Activated naive CD4-positive, alpha-beta T cell treated with anti-CD3 and anti-CD28 coated beads, Interleukin-2, amount 50 U/mL, for 72 hours (primary cell): ENCODE measurements at places on chromosomes 16 and 17.

DNA sequence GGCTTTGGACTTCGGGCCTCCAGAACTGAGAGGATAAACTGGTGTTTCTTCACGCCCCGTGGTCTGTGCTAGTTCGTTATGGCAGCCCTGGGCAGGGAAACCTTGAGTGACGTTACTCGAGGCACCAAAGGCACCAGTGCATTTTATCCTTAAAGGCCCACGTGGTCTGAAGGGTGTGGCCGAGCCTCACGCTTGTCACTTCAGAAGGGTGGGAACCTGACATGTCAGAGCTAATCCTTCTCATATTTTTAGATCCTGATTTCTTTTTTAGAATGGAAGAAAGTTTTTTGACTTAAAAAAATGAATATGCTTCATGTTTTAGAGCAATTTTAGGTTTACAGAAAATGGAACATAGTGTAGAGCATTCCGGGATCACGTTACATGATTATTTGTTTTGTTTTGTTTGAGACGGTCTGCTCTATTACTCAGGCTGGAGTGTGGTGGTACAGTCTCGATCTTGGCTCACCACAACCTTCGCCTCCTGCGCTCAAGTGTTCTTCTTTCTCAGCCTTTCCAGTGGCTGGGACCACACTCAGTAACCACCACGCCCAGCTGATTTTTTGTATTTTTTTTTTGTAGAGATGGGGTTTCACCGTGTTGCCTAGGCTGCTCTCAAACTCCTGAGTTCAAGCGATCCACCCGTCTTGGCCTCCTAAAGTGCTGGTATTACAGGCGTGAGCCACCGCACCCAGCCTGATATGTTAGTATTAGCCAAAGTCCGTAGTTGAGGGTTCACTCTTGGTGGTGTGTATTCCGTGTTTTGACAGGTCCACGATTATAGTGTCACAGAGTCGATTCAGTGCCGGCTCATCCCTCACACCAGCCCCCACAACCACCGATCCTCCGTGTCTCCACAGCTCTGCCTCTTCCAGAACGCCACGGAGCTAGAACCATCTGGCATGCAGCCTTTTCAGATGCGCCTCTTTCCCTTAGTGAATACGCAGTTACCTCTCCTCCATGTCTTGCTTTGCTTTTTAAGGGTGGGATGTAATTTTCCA is 47.9 kb downstream of the RAB11FIP3 start:
- DNase-seq = no peak

DNA sequence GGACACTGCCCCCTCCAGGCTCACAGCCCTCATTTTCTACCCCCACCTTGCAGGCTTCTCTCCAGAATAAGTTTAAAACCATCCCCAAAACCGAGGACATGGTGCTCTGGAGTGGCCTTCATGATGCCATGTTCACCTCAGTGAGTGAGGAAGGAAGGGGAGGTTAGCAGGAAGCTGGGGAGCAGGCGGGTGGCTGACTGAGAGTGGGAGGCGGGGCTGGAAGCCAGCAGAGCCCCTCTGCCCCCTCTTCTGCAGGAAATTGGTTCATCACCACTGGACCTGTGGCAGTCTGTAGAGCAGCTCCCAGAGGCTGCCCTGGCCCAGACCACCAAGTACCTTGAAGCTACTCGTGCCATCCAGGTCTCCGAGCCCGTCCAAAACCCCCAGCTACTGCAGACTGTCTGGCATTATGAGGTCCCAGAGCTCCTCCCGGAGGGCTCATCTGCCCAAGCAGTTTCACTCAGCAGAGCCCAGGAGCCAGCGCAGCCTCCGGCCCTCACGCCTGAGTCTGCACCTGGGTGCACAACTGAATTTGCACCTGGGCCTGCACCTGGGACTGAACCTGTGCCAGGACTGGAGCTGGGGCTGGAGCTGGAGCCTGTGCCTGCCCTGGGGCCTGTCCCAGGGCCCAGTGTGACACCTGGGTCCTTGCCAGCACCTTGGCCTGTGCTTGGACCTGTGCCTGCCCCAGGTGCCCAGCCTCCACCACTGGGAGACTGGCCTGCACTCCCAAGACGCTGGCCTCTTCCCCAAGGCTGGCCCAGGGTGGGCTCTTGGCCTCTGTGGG is 19.0 kb downstream of the C16orf96 start:
- DNase-seq = no peak

- no peak for DNase-seq
Observed at GRCh38 chr17:80527016-80527645, 17.5 kb upstream of the RPTOR start.

DNA sequence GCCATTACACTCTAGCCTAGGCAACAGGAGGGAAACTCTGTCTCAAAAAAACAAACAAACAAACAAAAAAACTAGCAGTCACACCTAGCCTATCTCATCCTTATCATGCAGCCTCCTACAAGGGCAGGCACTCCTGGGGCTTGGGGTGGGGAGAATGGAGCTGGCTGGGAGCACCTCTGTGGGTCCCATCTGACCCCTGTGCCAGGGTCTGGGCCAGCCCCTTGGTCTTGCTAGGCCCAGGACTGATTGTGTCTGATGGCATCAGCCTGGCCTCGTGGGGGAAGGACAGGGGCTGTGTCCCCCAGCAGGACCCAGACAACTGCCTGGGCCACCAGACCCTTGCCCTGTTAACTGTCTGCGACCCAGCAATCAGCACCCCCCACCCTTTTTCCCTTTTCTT is 49.8 kb downstream of the SREBF1 start:
- DNase-seq = no peak

GRCh38 chr16:55508941-55509931 is at the start of gene LPCAT2:
Gene LPCAT2, plus strand, starts transcription at chr16:55509072. Its CDS starts 110 bp downstream, at chr16:55509182.
- no peak for DNase-seq

- DNase-seq = peak; percentile 27
Observed at GRCh38 chr17:28875848-28876550, 21.2 kb downstream of the ERAL1 start.

DNA sequence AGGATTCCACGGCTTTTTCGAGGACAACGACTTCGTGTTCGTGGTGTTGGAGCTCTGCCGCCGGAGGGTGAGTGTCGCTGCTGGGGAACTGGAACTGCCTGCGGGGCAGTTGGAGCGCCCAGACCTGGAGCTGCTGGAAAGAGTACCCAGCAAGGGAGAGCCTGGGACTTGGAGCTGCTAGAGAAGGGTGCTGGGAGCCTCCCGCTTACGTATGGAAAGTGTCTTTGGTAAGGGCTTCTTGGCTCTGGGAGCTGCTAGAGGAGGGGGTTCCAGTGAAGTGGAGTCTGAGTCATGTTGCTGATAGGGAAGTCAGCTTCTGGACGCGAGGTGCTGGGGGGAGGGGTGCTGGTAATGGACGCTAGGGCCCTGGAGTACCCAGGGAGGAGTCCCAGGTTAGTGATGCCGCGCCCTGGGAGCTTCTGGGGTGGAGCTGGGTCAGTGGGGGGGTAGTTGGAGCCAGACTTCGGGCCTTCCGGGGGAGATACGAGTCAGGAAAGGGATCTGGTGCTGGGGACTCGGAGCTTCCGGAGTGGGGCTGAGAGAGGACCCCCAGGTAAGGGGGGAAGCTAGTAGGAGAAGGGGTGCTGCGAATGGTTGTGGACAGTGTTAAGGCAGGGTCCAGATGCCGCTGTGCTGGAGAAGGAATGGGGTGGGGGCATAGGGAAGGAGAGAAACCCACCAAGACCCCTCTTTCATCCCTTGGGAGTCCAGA is 741 bp downstream of the PLK1 start:
- no peak for DNase-seq

- DNase-seq = no peak
Observed at GRCh38 chr16:56332464-56333079, 92.8 kb downstream of the AMFR start.

DNA sequence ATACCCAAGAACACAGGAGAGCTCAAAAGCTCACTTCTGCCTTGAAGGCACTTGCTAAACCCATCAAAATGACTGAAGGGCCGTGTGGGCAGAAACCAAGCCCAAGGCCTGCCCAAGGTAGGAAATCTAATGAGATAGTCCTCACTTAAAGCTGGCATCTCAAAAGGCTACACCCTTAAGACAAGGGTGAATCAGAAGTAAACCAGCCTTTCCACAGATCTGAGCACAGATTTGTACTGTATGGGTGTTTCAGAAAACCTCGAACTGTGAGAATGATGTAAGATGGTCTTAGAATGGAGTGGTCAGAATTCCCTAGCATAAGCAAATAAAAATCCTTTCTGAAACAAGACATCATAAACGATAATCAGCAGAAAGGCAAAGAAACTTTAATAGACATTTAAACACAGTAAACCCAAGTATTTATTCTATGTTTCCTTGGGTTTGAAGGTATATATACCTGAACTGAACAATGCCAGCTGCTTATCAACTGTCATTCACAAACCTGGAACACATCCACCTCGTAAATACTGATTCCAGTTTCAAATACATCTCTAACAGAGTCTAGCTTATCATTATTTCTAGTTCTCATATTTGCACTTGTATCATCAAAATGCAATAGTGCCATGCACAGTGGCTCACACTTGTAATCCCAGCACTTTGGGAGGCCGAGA is 37.8 kb downstream of the GLG1 start:
- DNase-seq = no peak

- DNase-seq = no peak
Observed at GRCh38 chr17:79730769-79731483, at the start of gene ENPP7. Gene ENPP7, plus strand, starts transcription at chr17:79730943. Its CDS starts 197 bp downstream, at chr17:79731140.

DNA sequence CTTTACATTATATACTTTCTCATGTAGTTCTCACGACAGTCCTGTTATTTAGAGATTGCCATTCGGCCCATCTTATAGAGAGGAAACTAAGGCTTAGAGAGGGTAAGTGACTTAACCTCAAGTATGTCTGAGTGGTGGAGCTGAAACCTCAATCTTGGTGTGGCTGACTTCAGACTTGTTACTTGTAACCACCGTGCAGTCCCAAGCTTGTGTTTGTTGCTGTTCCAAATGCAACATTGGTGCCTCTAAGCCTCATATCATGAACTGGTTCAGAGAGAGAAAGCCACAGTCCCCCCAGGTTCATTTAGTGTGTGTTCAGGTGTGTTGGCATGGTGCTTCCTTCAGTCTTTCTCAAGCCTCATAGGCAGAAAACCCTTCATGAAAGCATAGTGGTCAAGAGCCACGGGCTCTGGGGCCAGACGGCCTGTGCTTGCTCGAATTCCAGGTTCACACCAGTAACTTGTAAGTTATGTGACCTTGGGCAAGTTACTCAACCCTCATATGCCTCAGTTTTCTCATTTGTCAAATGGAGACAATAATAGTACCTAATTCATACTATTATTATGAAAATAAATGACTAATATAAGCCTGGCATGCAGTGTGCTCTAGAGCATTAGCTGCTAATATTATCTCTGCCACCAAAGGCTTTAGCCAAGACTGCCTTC is 39.9 kb downstream of the CDH1 start:
- DNase-seq = peak; percentile 26
